Stimulated activated CD4-positive, alpha-beta T cell treated with anti-CD3 and anti-CD28 coated beads, Interleukin-1b, Interleukin-23, amount 100 ng/mL, for 4 hours (primary cell): ENCODE measurements at places on chromosomes 16 and 17.

DNA sequence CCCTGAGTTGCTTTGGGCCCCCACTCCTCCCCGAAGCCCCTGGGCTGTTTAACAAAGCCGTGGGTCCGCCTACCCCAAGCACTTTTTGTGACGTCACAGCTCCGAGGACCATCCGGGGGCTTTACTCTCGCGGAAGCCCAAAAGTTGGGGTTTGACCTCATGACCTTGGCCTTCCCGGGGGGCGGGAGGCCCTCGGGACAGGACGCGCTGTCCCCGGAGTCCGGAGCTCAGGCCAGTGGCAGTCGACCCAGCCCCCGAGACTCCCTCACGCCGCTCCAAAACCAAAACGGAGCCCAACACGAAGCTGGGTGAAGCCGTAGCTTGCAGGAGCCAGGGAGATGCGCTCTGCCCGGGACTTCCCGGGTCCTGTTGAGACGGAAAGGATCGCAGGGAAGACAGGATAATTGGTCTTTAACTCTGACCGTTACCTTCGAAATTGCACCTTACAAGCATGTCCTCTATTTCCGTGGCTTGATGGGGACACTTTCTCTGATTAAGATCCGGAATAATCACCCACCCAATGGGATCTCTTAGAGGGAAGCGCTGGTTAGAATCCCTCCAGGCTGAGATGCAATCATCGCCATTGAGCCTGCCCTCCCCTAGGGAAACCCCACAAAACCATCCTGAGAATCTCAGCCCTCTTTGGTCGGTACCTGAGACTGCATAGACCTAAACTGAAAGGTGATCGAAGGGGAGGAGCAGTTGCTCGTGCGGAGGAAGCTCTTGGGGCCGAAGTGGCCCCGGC, 4.9 kb upstream of the SOX9 start:
- DNase-seq, result no peak

- DNase-seq, result no peak
These were observed 26.5 kb upstream of the SLC39A11 start for GRCh38 chr17:73118951-73119391.

DNA sequence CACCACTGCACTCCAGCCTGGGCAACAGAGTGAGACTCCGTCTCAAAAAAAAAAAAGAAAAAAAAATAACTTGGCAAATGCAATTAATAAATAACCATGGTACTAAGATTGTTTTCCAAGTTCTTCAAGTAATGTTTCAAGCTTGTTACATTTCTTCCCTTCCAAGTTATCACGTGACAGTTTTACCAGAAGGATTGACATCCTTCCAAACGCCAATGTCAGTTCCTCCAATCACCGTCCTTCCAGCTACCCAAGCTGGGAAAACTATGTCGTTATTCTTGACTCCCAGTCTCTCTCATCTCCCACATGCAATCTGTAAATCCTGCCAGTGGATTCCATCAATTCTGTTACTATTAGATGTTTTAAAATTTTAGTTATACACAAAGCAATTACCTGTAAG, 3.9 kb upstream of the PHAF1 start:
- DNase-seq, result no peak

DNA sequence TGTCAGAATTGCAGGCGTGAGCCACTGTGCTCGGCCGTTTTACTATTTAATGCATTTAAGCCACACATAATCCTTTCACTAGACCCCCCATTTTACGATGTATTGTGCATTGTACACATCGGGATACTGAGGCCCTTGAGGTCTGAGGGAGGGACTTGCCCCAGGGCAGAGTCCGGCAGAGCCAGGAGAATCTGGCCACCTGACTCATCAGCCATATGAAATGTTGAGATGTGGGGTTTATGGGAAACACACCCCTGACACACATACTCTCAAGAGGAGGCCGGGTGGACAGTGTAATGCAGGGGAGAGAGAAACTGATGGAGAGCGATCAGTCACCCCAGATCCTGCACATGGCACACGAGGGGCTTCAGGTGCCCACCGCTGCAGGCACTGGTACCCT, 196.6 kb downstream of the ZNF423 start:
- DNase-seq, result no peak

DNA sequence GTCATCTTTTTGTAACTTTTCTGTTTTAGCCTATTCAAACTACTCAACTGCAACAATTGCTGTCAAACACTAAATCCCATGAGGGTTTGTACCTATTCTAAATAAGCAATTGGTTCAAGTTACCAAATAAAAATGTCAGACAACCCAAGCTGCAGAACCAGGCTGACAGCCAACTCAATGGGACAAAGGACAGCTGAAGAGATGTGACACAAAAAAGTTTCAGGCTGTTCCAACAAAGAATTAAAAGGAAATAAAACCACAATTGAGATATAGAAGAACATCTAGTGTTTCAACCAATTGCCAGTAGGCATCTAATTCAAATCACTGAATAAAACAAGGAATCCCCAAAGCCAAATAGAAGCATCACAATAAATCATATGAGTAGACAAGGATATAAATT, 49.3 kb downstream of the GRB7 start:
- no peak for DNase-seq

DNA sequence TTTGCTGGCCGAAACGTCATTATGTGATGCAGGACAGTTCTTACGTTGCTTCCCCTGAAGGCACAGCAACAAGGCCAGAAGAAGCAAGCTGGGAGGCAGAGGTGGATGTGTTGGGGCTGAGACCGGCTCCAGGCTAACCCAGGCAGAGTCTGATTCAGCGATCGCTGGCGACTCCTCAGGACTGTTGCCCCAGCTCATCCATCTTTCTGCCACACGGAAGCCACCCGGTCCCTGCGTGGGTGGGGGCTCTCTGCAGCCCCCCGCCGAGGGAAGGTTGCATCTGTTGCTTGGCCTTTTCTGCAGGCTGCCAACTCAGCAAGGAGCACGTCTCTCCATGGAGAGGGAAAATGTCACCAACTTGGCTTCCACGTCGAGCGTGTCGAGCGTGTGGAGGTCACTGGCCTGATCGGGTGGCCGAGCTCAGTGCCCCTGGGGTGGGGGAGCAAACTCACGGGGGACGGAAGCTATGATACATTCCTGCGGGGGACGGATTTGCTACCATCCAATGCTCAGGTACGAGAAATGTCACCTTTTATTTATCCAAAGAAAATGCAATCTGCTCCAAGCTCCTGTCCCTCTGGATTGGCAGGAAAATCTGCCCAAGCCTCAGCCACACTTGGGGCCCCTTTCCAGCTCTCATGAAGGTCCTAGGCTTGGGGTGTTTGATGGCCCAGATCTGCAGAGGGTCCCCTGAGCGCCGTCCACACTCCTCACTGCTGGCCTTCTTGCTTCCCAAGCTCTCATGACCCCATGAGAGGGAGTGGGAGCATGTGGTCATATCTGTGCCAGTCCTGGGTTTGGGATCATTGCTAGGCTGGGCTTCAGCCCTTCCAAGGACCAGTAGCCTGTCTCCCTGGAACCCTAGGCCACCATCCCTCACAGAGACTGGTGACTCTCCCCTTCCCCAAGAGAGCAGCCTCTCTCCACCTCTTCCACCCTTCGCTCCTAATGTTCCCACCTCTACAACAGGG, 69.4 kb downstream of the RPH3AL start:
- no peak for DNase-seq

DNA sequence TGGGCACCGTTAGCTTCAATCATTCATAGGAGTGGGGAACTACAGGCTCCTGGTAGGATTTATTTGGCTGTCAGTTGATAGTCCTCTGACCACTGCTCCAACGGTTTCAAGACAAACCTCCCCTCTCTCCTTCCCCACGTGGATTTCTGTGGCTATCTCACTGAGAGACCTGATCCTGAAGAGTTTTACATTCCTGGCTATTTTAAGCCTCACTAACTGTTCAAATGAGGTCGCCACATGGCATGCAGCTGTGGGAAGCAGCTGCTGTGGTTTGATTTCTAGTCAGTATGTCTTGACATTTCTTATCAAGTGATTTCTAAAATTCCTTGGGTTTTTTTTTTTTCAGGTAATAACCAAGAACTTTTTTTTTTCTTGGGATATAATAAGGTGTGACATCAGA, 38.3 kb downstream of the CDK5R1 start:
- DNase-seq, result no peak

- peak; percentile 23 for DNase-seq
These were observed 11.5 kb downstream of the FLII start for GRCh38 chr17:18246880-18247612.

GRCh38 chr17:71023249-71024030, 854.1 kb downstream of the KCNJ2 start:
- DNase-seq, result no peak

DNA sequence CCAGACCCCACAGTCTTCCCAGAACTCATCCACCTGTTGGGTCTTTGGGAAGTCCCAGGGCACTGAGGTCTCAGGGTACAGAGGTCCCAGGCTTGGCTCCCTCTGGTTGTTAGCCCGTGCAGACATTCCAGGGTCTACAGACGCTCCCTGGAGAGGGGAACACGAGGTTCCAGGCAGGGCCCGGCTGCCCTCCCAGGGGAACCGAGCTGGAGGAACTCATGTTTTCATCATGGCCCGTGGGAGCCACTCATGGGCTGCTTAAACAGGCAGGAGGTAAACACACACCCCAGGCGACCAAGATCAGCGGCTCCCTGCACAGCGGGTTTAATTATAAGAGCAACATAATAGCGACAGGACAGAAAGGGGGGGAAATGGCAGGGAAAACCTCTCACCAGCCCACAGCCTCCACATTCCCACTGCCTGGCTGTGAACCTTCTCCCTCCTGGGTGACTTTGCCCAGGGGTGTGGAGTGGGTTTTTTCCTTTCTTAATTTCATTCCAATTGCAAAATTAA, 36.5 kb downstream of the TRARG1 start:
- no peak for DNase-seq

DNA sequence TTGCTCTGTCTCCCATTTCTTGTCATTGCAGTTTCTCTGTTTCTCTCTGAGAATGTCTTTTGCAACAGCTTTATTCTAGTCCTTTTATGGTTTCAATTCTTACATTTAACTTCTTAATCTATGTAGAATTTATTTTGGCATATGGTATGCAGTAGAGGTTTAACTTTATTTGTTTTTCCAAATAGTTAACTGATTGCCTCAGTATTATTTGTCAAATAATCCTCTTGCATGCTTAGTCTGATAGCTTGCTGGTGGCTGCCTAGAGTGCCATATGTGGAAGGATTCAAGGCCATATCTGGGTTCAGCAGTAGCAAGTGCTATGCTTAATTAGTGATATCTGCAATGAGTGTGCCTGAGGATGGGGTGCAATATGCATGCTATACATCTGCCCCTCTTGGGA, 6.9 kb downstream of the SNTB2 start:
- DNase-seq, result no peak

- DNase-seq, result no peak
These were observed 773 bp upstream of the NETO2 start for GRCh38 chr16:47144559-47144877.

GRCh38 chr17:72344613-72345012, 223.8 kb downstream of the SOX9 start:
- no peak for DNase-seq

DNA sequence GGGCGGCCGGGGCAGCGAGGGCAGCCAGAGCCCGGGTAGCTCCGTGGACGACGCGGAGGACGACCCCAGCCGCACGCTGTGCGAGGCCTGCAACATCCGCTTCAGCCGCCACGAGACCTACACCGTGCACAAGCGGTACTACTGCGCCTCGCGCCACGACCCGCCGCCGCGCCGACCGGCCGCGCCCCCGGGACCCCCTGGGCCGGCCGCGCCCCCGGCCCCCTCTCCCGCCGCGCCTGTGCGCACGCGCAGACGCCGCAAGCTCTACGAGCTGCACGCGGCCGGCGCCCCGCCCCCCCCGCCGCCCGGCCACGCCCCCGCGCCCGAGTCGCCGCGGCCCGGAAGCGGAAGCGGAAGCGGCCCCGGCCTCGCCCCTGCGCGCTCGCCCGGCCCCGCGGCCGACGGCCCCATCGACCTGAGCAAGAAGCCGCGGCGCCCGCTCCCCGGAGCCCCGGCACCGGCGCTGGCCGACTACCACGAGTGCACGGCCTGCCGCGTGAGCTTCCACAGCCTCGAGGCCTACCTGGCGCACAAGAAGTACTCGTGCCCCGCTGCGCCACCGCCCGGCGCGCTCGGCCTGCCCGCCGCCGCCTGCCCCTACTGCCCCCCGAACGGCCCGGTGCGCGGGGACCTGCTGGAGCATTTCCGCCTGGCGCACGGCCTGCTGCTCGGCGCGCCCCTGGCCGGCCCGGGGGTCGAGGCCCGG, 36.1 kb upstream of the ZC3H18 start:
- peak; percentile 74 for DNase-seq

- peak; percentile 70 for DNase-seq
These were observed 135.4 kb upstream of the CHMP6 start for GRCh38 chr17:80855948-80856862.

- no peak for DNase-seq
These were observed 1.0 kb upstream of the TTYH2 start for GRCh38 chr17:74212209-74212912.

GRCh38 chr16:84260766-84261554, 21.1 kb upstream of the KCNG4 start:
- DNase-seq, result no peak

DNA sequence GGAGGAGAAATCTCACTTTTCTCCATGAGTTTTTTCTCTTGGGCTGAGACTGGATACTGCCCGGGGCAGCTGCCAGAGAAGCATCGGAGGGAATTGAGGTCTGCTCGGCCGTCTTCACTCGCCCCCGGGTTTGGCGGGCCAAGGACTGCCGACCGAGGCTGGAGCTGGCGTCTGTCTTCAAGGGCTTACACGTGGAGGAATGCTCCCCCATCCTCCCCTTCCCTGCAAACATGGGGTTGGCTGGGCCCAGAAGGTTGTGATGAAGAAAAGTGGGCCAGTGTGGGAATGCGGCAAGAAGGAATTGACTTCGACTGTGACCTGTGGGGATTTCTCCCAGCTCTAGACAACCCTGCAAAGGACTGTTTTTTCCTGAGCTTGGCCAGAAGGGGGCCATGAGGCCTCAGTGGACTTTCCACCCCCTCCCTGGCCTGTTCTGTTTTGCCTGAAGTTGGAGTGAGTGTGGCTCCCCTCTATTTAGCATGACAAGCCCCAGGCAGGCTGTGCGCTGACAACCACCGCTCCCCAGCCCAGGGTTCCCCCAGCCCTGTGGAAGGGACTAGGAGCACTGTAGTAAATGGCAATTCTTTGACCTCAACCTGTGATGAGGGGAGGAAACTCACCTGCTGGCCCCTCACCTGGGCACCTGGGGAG, 19.1 kb downstream of the NGFR start:
- DNase-seq, result no peak
